ENCODE measurements at places on chromosomes 3 and 15. TPM values are rescaled to one million over a fixed set of nuclear protein-coding genes. Genes with fewer than 3 reads are reported as not detected.

DNA sequence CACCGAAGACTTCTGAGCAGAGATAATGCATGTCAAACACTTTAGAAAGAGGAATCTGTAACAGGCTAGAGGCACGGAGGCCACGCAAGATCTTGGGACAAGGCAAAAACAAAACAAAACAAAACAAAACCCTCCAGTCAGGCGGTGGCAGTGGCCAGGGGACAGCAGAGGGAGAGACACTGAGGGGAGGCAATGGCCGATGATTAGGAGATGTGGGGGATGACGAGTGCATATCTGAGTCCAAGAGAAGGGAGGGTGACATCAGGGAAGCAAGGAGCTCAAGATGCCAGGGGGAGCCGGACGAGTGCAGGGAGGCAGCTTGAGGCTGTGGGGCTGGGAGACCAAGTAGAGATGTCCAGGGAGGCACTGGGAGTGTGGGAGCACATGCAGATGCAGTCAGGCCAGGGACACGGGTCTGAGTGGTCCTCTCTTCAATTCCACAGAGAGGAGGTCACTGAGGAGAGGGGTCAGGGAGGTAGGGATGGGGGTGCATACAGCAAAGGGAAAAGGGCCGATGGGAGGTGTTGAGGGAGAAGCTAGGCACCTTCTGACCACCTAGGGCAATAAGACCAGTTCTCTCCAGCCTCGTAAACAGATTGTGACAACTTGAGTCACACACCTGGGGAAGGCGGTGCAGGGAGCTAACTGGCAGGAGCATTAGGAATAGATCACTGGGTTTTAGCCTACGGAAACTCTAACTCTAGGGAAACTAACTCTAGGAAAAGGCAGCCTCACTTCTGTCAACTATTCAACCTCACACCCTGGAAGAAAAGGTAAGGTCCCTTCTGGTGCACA lies 29.6 kb downstream of the SLCO2A1 start:
- DNase-seq = no peak

DNA sequence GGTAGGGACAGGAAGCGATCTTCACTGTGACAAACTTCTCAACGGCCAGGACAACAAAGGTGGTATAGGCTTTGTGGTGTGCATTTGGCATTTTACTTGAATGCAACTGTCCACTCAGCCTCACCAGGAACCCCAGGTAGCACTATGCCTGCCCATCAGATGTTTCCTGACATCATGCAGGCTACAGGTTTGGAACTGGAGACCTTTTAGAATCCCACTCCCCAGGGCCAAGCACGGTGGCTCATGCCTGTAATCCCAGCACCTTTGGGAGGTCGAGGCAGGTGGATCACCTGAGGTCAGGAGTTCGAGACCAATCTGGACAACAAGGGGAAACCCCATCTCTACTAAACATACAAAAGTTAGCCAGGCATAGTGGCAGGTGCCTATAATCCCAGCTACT lies 9.6 kb downstream of the STARD5 start:
- no peak for DNase-seq

DNA sequence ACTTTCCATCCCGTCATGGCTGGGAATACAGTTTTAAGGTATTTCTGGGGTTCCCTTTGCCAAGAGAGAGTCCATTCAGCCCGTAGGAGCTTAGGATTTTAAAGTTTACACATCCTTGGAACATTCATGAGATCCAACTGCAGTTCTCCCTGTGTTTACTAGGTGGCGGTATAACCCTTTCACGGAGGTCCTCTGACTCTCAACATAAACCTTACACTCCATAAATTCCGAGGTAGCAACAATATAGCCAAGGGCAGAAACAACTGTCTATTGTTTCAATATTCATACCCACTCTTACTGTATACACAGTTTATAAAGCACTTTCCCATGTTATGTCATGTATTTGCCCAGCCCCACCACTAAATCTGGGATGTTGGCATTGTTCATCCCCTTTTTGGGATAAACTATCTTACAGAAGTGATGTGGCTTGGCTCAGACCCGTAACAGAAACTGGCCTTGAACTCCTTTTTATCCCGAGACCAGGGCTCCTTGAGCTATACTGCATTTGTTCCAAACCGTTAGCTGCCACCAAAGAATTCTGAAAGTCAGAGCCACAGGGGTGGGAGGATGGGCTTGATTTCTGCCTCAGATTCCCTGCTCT lies 69.2 kb upstream of the COL6A5 start:
- no peak for DNase-seq

DNA sequence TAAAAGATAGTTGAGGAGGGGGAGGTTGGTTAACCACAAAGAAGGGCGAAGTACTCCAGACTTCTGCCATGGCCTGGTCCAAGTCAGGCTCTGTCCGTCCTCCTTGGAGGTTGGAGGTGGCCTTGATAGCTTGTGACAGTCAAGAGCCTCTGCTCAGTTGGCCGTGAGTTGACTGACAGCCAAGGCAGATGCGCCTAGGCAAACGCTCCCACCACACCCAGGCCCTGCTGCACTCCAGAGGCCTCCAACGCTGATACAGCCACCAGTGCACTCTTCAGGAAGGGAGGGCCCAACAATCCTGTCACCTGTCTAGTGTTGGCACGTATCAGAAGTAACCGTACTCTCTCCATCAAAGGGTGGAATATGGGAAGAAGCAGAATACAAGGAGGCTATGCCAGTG lies 9.3 kb downstream of the RBPMS2 start:
- DNase-seq = no peak

DNA sequence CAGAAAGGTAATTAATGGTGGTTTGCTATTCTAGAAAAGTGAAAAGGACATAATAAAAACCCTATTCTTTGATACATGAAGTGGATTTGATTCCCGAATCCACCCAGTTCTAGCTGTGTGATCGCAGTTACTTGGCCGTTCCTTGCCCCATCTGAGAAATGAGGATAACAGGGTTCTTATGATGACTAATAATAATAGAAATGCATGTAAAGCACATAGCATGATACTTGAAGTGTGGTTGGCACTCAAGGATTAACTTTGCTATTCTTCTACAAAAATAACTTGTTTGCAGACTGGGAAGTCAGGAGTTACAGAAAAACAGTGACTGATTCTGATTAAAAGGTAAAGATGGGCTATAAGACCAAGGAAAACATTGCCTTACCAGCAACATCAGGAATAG lies 26.8 kb downstream of the PARL start:
- no peak for DNase-seq

GRCh38 chr3:6791161-6791560 lies 69.8 kb upstream of the GRM7 start:
- no peak for DNase-seq

DNA sequence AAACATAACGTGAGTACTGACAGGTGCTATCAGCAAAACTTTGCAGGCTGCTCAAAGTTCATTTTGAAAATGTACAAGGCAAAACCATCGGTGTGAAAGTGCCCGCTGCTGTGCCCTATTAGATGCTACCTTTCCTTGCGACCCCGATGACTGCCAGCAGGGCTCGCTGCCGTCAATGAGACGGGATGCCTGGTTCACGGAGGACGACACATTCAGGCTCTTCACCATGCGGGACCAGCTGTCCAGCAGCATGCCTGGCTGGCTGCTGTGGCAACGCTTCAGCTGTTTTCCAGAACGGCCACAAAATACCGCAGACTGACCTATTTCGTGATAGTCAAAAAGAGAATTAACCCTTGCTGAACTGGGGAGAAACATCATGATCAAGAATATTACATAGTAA lies 92.7 kb upstream of the OCA2 start:
- peak; percentile 48 for DNase-seq

DNA sequence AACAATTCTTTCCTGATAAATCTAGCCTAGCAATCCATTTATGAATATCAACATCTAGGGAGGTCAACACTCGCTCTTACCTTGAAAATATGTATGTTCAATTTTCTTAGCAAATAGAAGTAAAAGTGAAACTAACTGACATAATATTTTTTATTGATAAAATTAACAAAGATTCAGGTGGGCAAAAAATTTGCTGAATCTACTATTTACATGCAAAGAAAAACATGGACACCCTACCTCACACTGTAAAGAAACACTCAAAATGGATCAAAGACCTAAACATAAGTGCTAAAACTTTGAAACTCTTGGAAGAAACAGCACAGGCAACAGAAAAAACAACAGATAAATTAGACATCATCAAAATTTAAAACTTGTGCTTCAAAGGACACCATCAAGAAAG lies 151.6 kb upstream of the MYRIP start:
- DNase-seq = no peak

DNA sequence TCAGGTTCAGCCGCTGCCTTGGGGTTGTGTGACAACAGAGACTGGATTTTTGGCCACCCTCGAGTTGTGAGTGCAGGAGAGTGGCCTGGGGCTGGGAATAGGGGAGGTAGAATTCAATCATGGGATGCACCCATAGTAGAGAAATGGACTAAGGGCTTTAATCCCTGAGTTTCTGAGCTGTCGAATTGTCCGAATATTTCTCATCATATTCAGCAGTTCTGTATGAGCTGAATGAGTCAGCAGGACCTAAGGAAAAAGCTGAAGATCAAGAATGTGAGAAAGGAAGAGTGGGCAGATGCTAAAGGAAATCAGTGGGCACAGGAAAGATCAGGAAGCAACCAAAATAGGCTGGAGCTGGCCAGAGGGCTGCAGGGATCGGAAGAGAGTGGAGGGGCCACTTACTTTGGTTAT lies 44.4 kb upstream of the SACM1L start:
- no peak for DNase-seq

DNA sequence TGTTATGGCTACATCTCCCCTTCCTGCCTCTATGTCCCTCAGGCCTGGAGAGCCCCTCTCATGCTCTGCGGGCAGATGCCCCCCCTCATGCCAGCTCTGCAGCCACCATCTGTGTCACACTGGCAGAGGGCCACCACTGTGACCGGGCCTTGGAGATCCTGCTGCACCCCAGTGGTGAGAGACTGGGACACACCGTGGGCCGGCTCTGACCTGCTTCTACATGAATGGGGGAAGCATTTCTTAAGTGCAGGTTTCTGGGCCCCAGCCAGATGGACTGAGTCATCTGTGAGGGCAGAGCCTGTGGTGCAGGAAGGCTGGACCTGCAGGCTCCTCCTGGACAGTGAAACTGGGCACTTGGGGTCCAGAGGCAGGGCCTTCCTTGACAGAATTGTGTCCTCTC lies 4.8 kb downstream of the VWA5B2 start:
- DNase-seq = peak; percentile 64

- peak; percentile 59 for DNase-seq
Observed at GRCh38 chr15:85763157-85763556, 31.6 kb downstream of the KLHL25 start.

GRCh38 chr3:39960515-39961191 lies 151.2 kb downstream of the MYRIP start:
- no peak for DNase-seq

DNA sequence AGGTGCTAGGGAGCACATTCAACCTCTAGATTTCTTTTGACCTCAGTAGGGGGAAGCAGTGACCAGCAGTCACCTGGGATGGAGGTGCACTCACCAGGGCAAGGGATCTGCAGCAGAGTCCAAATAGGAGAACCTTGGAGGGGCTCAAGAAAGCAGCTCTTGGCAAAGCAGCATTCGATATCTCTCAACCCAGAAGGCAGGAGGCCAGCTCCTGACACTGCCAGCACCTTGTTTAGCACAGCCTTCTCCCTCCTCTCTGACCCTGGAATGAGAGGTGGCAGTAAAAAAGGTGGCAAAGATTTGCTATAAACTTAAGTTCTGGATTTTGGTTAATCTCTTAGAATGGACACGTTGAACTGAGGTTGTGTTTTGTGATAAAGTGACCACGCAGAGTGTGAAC lies 107.9 kb downstream of the AQP9 start:
- DNase-seq = no peak

DNA sequence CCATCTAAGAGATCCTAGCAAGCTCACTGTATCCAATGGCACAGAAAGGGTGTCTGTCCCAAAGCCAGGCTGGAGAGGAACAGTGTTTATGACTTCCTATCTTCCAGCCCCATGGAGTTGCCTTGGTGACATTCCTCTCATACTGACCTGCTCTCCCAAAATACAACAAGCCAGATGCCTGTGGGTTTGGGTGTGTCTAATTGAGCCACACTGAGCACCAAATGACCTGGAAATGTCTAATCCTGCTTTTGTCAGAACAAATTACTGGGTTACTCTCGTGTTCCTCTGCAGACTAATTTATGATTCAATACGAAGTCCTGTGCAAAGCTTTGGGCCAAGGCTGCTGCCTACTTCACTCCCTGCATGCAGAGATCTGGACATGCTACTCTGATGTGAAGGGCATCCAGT lies 98.1 kb upstream of the STRIT1 start:
- DNase-seq = peak; percentile 37

DNA sequence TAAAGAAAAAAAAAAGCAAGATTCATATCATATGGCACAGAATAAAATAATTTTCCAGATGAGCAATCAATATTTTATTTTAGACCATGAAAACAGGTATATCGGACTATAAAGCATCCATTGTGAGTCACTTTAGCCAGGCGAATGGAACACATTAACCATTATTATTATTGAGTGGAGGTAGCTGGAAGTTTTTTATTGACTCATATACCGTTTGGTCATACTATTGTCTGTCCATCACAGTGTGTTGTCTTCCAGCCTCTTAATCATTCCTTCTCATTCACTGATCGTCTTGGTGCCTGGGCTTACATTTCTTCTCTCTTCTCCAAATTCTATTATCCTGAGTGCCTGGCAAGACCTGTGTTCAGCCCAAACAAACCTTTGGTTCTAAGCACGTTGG lies 634.8 kb downstream of the MECOM start:
- DNase-seq = no peak

DNA sequence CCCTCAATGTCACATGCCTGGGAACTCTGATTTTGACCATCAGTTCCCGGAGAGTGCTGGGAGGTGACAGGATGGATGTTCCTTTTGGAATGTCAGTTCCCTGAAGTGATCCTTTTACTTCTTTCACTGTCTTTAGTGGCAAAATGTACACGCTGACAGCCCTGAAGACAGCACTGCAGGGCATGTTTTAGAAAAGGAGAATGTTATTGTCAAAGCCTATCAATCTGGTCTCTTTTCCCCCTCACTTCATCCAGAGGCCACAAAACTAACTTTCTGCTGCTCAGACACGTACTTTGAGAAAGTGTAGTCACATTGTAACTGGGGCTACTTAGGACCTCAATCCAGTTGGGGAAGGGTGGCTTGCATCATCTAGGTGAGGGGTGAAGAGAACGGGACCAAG lies 14.0 kb upstream of the NEO1 start:
- no peak for DNase-seq

The MESP1 gene
- total RNA-seq = 5.1 TPM

The FETUB gene
- not detected for total RNA-seq

The ST3GAL6 gene
- total RNA-seq = 42.0 TPM

The SLC9C1 gene
- total RNA-seq = 0.75 TPM

The PARP15 gene
- total RNA-seq = 2.7 TPM

The MOBP gene
- total RNA-seq = not detected

The TUSC2 gene
- 29.9 TPM for total RNA-seq

The ISLR2 gene
- total RNA-seq = 1.9 TPM

The MITF gene
- total RNA-seq = 111 TPM

The LRTM1 gene
- total RNA-seq = not detected

The SLC28A1 gene
- 1.1 TPM for total RNA-seq

The FOXL2NB gene
- not detected for total RNA-seq

The FEZF2 gene
- not detected for total RNA-seq

The LPP gene
- 163 TPM for total RNA-seq

The ZIC4 gene
- total RNA-seq = not detected

The APBA2 gene
- total RNA-seq = 0.16 TPM

The LRRN1 gene
- total RNA-seq = 0.11 TPM

The CHRD gene
- total RNA-seq = 6.8 TPM
